Esophagus squamous epithelium (tissue), 5 donors: ENCODE measurements at places on chromosomes 2 and 18.

DNA sequence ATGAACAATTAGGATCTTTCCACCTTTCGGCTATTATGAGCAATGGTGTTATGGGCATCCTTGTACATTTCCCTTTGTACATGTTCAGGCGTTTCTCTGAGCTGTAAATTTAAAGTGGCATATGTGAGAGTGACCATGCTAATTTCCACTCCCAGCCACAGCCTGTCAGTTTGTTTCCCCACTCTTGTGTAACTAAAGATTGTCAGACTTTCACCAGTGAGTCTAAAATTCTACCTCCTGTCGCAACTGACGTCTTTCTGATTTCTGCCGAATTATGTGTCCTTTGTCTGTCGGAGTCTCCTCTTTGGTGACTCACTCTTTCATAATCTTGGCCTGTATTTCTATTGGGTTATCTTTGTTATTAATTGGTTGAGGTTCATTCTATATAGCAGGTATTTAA lies 50.7 kb downstream of the TRAPPC12 start:
- DNase-seq: no peak

DNA sequence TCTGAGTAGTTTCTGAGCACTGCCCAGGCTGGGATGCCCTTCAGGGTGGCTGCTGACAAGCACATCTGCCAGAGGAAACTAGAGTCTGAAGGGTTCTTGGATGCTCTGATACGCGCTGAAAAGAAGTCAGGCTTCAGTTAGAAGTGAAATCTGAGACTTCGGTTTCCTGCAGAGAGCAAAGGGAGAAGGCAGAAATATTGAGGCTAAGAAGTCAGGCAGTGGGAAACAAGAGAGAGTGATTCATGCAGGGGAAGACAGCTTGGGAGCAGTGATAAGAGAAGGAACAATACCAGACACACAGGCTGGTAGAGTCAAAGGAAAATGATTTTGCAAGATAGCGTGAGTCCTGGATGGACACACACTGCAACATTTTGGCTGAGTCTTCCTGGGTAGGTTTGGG lies 51.0 kb upstream of the BOD1L2 start:
- no peak for DNase-seq

GRCh38 chr2:9793156-9793917 lies 49.9 kb upstream of the TAF1B start:
- no peak for DNase-seq

DNA sequence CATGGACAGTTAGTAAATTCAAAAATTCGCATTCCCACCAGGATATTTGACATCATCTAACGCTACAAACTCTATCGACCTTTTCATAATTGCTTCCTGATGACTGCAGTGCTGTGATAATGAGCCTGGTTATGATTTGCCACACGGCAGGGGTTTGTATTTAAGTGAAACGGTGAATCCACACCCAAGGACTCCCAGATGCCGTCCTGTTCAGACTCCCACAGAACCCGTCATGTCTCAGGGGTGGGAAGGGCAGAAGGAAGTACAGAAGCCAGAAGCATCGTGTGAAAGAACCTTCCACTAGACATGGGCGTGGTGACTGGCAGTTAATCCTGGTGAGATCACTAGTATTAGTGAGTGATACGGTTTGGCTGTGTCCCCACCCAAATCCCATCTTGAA lies 91.2 kb upstream of the TMEM18 start:
- no peak for DNase-seq

GRCh38 chr2:116141891-116142474 lies 1672.5 kb upstream of the DDX18 start:
- no peak for DNase-seq

DNA sequence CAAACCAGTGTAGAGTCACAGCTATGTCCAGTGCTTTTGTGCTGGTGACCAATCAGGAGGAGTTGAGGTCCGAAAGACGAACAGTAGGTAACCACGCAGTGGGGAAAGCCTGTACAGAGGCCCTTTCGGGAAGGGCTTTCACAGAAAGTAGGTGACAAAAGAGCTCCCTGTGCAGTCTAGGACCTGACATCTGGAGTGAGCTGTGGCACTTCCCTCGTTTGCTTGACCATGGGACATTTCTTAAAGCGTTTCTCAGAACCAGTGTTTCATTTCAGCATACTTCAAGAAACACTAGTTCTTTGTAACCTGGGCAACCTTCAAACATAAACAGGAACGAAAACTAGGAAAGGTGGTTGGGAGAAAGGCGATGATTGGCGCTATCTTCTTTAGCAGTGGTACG lies 55.7 kb upstream of the ITM2C start:
- no peak for DNase-seq

DNA sequence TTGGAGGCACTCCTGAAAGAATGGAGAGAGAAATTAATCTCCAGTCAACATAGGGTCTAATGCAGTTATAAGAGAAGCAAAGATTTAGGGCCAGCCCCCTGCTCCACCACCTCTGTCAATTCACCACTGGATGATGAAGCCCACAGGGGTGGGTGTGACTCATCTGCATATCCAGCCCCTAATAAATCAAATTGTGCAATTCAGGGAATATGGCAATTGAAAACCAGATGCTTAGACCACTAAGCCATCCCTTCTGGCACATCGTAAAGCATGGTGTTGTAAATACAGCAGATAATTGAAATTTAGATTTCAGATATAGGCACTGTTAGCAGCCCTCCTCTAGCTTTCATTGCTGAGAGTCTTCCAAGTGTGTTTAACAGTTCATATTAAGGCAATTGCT lies 541.4 kb downstream of the PARD3B start:
- DNase-seq: no peak

DNA sequence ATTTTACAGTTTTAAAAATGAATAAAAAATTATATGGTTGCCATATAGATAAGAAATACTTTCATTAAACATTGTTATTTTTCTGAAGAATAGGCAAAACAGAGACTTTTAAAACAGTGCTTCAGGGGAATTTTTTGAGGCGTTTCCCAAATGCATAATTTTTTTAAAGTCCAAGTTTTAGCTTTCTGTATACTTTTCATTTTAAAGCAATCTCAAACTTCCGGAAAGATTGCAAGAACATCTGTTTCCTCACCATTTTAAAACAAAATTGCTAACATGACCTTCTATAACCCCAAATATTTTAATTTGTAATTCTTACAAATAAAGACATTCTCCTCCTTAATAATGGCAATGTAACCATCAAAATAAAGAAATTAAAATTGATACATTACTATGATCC lies 15.1 kb upstream of the MBD2 start:
- no peak for DNase-seq

GRCh38 chr2:113202305-113203216 lies 28.8 kb downstream of the PSD4 start:
- no peak for DNase-seq

- DNase-seq: no peak
These were observed 12.1 kb upstream of the ARMC9 start for GRCh38 chr2:231186325-231186724.

DNA sequence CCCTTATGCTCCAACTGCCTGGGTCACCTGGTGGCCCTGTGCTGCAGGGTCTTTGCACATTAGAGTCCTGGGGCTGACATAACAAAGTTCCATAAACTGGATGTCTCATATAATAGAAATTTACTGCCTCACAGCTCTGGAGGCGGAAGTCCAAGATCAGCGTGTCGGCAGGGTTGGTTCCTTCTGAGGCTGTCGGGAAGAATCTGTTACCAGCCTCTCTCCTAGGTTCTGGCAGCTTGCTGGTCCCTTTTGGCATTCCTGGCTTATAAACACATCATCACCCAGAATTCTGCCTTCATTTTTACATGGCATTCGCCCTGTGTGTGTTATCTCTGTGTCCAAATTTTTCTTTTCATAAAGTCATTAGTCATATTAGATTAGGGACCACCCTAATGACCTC lies 170.5 kb downstream of the NDUFA10 start:
- DNase-seq: no peak

- DNase-seq: no peak
These were observed 280.7 kb upstream of the ZC3H15 start for GRCh38 chr2:186205254-186205911.

DNA sequence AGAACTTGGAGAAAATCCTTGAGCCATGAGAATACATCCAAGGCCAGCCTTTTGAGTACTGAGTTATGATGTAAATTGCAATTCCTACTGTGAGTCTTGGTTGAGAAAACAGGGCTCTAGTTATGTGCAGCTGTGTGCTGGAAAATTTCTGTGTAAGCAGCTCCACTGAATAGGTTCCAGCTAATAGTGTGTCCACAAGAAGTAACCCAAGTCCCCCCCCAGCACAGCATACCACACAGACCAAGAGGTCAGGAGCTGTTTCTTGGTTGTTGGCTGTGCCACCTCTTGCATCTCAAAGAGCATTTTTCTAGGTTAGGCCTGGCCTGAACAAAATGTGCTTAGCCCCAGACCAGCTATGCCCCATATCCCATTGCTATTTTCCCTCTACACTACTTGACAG lies 36.8 kb upstream of the APCDD1 start:
- no peak for DNase-seq

GRCh38 chr2:126639276-126639675 lies 16.7 kb upstream of the GYPC start:
- DNase-seq: no peak

- no peak for DNase-seq
These were observed 214.5 kb downstream of the IRS1 start for GRCh38 chr2:226585130-226585561.

DNA sequence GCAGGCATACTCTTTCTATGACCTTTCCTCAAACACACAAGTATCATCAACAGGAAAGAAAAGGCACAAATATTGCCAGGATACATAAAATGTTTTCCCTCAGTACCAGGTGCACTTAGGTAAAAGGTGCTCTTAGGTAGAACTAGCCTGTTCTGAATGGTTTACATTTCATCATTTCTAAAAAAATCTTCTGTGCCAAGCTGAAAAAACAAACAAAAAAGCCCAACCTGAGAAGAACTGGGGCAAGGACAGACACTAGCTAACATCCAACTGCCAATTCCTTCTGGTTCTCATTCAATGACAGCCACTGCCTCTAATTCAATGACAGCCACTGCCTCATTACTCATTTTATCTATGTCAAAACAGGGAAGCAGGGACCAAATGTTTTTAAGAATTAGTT lies 68.5 kb downstream of the SPIRE1 start:
- DNase-seq: no peak

DNA sequence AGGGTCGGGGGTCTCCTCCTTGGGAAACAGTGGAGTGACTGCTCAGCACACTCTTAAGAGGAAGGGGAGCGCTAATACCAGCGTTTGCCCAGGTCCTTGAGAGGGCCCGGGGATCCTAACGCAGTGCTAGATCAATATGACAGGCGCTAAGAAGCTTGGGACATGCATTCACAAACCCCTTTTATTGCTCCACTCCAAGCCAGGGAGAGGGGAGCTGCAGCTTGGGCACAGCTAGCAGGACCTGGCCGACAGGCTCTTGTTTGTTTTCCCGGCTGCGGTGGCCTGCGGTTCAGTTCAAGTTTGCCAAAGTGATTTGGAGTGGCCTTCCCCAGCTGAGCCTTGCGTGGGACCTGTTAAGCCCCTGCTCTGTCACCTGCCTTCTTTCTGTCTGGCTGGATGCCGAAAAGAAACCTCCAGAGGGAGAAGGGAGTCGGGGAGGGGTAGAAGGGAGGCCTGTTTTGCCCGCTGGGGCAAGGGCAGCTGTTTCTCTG lies 152.1 kb downstream of the GLI2 start:
- DNase-seq: no peak

DNA sequence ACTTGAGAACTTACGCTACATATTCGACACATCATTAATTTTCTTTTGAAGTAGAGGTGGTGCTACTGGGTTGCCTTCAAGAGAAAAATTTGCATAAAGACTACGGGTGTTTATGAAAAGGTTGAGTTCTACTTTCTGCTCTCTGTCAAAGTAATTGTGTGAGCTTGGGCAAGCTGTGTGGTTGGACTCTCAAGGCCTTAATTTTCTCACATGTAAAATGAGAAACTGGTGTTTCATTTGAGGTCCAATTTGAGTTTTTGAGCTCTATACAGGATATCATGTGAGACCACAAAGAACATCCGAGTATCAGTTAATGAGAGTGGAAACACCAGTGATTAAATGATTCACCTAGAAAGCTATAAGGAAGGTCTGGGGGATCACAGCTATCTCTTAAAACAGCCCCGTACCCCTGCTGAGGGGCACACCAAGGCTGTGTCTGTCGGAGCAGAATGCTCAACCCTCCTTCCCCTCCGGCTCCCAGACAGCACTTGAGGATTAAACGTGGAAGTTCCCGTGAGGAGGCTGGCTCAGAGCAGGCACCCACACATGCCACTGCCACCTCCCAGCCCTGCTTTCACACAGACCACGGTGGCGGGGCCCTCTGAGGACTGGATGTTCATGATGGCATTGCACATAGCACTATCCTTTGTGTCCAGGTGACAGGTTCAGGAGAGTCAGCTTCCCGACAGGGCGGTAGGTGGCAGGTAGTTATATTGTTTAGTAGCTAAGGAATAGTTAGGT lies 191.8 kb downstream of the RNF144A start:
- no peak for DNase-seq

GRCh38 chr2:190451561-190452176 lies 43.5 kb downstream of the MFSD6 start:
- DNase-seq: no peak

GRCh38 chr2:154758871-154759270 lies 60.4 kb downstream of the KCNJ3 start:
- DNase-seq: no peak

DNA sequence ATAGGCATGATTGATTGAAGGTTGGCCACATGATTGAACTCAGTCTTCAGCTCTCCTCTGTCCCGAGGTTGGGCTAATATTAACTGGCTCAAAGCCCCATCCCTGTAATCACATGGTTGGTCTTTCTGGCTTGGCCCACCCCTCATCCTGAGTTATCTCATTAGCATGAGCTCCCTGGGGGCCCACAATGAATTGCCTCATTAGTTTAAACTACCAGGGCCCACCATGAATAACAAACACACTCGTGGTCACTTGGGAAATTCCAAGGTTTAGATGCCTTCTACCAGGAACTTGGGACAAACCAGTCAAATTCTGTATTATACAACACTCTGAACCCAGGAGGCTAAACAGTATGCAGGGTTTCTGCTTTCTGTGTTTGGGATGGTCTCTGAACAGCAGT lies 121.7 kb upstream of the B3GNT2 start:
- no peak for DNase-seq
